ENCODE measurements at places on chromosomes 6 and 20.

- no peak for DNase-seq
Observed at GRCh38 chr6:149080511-149080910, 237.0 kb upstream of the TAB2 start.

DNA sequence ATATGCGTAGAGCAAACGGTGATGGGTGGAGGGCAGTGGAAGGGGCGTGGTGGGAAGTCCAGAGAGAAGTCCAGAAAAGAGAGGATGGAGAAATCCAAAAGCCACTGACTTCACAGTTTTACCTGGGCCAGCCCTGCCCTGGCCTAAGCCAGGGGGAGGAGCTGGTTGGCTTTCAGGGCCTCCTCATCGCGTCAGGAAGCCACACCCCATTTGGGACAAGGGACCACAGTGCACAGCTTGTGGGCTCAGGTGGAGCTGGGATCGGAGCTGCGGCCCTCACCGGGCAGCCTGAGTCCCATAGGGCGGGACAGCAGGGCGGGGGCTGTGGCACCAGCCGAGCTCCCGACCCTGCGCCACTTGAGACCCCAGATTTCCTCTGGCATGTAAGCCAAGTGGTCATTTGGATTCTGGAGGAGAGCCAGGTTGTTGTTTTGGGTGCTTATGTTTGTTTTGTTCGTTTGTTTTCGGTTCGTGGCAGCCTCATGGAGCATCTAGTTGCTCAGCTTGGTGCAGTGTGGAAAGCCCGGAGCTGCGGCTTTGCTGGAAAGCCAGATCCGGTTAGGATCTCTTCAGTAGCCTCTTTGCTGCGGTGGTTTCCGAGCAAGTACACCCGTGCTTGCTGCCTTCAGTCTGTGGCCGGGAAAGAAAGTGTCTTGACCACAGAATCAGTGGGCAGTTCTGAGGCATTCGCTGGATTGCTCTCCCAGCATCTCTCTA, 42.2 kb downstream of the RIOK1 start:
- no peak for DNase-seq

- DNase-seq = no peak
Observed at GRCh38 chr6:38142178-38142902, 322.8 kb downstream of the ZFAND3 start.

DNA sequence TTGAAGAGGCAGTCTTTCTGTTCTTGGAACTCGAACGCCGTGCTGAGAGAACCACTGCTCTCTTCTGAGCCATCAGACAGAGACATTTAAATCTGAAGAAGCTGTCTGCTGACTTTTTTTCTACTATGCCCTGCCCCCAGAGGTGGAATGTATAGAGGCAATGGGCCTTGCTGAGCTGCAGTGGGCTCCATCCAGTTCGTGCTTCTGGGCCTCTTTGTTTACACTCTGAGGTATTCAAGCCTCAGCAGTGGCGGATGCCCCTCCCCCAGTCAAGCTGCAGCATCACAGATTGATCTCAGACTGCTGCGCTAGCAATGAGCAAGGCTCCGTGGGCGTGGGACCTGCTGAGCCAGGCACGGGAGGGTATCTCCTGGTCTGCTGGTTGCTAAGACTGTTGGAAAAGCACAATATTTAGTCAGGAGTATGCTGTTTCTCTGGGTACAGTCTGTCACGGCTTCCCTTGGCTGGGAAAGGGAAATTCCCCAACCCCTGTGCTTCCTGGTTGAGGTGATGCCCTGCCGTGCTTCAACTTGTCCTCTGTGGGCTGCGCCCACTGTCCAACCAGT, 526.8 kb downstream of the CD109 start:
- DNase-seq = no peak

DNA sequence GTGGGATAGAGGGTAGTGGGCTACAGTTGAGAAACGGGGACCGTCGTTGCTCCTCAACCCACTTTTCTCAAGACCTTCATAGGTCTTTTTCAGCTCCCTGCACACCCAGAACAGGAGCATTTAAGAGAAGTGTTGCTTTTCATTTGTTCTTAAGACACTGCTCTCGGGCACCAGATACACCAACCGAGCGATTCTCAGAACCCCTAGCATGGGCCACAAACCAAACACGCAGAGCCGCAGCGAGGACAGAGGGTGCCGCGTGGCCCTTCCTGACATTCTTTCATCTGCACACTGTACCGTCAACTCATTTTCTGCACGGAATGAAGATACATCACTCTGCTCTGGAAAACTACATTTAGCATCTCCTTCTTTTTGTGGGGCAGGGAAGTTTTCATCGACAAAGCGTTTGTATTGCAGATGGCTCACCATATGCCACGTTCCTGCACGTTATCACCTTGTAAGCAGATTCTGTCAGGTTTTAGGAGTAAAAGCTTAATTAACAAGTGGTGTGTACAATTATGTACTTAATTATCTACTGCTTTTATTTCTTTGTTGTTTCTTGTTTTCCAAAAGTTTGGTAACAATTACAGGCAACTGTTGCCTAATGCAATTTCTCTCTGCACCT, 70.4 kb upstream of the MLN start:
- DNase-seq = no peak

GRCh38 chr6:153849072-153849779, 189.8 kb upstream of the OPRM1 start:
- no peak for DNase-seq

DNA sequence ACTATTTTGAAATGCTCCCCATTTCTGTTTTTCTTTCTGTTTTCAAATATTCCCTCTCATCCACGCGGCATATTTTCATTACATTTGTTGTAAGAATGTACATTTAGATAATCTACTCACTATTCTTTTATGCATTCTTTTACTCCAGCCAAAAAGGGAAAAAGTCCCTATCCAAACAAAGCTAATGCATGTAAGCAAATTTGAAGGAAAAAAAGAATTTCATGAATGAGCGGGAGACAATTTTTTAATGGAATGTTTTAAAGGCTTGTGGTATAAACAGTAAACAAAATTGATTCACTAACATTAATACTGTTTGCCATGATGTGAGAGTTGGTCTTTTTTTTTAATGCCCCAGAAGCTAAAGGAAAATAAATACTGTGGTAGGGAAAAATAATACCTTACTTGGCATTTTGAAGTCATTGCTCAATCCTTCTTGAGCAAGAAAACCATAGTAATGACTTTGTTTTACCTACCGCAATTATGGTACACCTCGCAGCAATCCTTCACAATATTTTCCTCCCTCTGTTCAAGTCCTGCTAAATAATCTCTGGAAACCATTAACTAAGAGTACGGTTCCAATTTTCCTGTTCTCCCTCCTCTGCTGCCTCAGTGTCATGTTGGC, 79.0 kb downstream of the BACH2 start:
- no peak for DNase-seq

DNA sequence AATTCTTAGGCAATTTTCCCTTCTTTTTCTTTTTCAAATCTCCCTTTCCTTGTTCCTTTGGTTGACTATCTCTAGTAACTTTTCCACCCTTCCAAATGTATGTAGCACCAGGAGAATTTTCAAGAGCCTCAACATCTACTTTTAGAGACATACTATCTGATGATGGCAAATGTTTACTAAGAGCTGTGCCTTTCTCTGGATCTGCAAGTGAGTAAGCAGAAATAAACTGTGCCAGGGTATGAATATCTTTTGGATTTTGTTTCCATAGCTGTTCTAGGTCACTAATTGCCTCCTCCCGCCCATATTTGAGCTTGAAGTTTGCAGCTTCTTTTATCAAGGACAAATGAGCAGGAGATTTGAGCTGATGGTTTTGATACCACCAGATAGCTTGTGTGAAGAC, 69.5 kb downstream of the GTF2H5 start:
- no peak for DNase-seq

- no peak for DNase-seq
Observed at GRCh38 chr20:36319356-36320260, 13.5 kb downstream of the DLGAP4 start.

- no peak for DNase-seq
Observed at GRCh38 chr6:32962213-32962826, 6.1 kb upstream of the BRD2 start.

- DNase-seq = no peak
Observed at GRCh38 chr6:3233904-3234303, 6.5 kb upstream of the TUBB2B start.

DNA sequence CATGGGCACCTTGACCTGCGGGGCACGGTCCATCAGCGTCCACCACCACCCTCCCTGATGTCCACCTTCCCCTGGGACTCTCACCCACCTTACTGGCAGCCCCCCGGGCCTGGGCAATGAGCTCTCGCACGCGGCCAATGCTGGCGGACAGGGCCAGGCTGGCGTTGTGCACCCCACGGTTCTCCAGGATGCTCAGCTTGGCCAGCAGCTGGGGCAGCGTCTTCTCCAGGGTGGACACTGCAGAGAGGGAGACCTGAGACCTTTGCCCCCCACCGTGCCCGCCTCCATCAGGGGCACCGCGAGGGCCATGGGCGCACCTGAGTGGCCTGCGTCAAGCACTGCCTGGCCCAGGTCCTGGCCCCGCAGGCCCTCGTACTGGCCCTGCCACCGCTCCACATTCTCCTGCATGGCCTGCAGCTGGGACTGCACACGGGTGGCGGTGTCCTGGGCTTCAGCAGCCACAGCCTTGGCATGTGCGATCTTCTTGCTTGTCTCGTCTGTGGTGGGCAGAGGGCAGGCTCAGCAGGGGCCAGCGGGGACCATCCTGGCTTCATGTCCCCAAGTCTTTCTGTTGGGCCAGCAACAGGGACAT, 12.0 kb downstream of the ADRM1 start:
- no peak for DNase-seq

- no peak for DNase-seq
Observed at GRCh38 chr6:158629367-158630221, 14.9 kb downstream of the DYNLT1 start.

GRCh38 chr20:42258564-42259302, 640.6 kb upstream of the CHD6 start:
- no peak for DNase-seq

DNA sequence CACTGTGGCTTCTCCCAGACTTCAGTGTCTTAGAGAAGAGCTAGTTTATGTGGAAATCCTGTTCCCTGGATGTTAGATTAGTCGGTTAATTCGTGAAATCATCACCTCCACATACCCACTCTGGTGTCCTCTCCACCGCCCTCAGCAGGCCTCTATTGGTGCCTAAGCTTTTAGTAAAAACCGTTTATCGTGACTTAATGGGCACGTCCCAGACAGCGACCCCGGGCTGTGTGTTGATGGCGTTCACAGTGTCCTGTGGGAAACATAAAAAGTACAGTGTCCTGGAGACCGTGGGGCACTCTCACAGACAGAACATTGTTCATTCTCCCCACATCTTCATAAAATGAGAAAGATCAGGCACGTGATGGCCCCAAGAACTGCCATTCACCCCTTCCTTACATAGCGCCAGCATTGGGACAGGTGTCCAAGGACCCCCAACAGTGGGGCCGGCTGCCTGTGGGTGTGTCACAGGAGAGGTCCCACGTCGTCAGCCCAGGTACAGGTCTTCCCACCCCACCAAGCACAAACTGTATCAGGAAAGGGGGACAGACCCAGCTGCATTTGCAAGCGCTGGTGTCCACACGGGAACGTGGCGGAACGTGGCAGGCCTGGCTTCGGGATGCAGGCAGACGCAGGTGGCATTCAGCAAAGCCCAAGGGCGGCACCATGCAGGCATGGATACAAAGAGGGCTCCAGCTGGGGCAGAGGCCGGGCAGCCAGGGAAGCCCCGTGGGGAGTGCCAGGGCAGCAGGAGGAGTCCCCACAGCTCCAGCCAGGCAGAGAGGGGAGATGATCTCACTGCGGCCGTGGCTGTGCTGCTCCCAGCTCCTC, 237.7 kb downstream of the DLL1 start:
- DNase-seq = no peak

DNA sequence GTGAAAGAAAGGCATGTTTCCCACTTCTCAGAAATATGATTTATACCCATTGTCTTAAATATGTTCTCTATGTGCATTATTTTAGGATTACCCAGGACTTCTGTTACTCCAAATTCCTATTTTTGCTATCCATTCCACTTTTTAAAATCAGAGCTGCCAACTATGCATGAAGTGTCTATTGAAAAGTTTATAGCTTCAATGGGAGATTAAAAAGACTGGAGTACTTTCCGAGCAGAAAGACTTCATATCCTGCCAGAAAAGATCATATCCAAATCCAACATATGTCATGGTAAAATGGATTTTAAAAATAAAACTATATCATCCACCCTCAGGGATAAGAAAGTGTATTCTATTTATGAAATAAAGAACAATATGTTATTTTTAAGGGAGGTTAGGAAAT, 212.7 kb downstream of the COL12A1 start:
- no peak for DNase-seq

GRCh38 chr6:2086326-2086965, 159.0 kb downstream of the GMDS start:
- DNase-seq = no peak

DNA sequence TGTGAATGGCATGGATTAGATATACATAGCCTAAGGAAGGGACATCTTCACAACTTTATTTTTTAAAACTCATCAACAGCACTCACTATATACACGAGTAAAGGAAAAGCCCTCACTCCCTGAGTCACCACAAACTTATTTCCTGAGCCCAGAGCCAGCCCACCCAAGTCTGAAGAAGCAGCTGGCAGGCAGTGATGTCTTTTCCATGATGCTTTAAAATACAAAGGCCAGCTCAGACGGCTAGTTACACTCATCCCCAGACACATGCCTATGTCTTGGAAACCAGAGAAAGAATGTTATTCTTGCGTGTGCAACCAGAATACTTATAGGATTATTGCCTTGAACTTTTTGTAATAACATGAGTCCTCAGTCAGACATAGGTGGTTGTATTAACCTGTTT, 114.4 kb downstream of the ADGRG6 start:
- no peak for DNase-seq

GRCh38 chr6:29919506-29920445, 22.6 kb upstream of the HLA-A start:
- no peak for DNase-seq

DNA sequence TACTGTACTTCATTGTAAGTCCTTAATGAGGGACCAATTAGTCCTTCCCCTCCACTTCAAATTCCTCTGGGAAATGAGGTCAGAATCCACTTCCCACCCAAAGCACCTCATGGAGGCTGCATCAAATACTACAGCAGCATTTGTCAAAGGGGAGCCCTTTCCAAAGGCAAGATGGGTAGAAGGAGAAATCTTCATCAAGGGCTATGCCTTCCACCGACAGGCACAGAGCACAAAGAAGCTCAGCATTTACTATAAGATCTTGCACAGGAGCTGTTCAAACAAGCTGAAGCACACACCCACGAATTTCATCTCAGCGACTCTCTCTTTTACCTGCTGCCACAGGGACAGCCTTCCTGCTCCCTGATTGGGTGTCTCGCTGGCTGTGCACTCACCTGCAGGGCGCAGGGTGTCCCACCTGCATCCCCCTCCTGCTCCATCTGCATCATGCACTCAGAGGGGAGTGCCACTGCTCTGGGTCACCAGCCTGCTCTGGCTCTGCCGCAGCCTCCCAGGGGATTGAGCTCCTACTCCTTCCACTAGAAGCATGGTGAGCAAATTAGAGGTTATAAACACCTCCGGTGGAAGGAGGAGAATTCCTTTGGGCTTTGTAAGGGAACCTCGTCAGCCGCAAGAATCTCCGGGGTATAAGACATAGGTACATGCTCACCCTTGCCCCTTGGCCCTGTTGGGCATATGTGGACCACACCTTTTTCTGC, 164.5 kb downstream of the ATXN1 start:
- DNase-seq = no peak

- no peak for DNase-seq
Observed at GRCh38 chr6:145331066-145331465, 404.3 kb downstream of the EPM2A start.

Data from esophagus squamous epithelium (tissue), 5 donors.